ENCODE measurements at places on chromosomes 7 and 10. TPM values are rescaled to one million over a fixed set of nuclear protein-coding genes. Genes with fewer than 3 reads are reported as not detected.

Gene SSC4D
- total RNA-seq, result 42.6 TPM

Gene ENTPD7
- total RNA-seq, result 12.3 TPM

DNA sequence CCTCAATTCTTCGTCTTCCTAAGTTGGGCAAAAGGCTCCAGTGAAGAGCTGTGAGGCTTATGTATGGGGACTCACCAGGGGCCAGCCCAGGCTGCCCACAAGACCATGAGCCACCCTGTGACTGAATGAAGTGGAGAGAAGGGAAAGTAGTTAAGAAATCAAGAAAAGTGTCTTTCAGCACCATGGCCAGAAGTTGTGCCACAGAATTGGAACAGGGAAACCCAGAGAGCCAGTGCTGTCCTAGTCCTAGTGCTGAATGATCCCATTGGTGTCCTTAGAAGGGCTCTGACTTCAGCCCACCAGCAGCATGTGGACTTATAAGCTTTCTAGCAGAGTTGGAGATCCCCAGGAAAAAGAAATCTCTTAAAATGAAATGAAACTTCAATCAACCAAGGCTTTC lies 37.0 kb upstream of the CCSER2 start:
- peak; percentile 85 for DNase-seq

DNA sequence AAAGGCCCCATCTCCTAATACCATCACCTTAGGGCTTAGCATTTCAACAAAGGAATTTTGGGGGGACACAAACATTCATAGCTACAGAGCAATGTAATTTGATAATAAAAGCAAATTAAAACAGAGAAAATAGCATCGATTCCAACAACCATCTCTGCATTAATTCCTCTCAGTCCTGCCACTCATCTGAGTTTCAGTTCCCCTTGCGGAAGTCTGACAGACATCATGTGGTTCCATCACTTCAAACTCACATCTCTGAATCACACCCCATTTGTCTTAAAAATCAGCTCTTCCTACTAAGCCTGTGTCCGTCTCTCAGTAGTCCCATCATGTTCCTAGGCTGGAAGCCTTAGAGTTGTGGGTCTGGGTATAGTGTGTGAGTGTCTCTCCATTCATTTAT lies 3.6 kb downstream of the ADCK2 start:
- no peak for DNase-seq

Gene ANXA11
- 104 TPM for total RNA-seq

GRCh38 chr7:47807126-47807525 lies 141.1 kb downstream of the PKD1L1 start:
- no peak for DNase-seq

DNA sequence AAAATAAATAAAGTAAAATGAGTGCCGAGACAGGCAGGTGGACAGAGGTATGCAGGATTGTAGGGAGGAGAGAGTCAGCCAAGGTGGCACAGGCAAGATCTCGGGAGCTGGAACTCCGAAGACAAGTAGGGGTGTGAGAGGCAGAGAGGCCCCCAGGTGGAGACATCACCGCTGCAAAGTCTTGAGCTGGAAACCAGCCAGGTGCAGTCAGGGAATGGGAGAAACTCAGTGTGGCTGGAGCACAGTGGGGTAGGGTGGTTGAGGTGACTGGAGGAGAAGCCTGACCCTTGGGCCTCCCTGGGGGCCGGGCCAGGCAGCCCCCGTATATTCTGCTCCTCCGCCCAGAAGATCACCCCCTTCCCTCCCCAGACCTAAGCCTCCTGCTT lies 4.2 kb downstream of the EPHB4 start:
- DNase-seq, result no peak

GRCh38 chr10:110567201-110568054 lies at the start of gene SMC3:
SMC3 (plus strand) TSS chr10:110567695; CDS start chr10:110567817, 122 bp downstream.
- DNase-seq, result peak; percentile 98

All from endodermal cell (in vitro differentiated cells).